ENCODE measurements at places on chromosomes 2 and 18. TPM values are rescaled to one million over a fixed set of nuclear protein-coding genes. Genes with fewer than 3 reads are reported as not detected.

Gene CIB4
- total RNA-seq = not detected

Gene FER1L5
- 0.14 TPM for total RNA-seq

Gene TMEM37
- total RNA-seq = 23.8 TPM

Gene UCN
- total RNA-seq = 2.8 TPM

Gene ANKRD62
- 0.12 TPM for total RNA-seq

Gene ARHGAP28
- 15.7 TPM for total RNA-seq

Gene CRYGC
- not detected for total RNA-seq

DNA sequence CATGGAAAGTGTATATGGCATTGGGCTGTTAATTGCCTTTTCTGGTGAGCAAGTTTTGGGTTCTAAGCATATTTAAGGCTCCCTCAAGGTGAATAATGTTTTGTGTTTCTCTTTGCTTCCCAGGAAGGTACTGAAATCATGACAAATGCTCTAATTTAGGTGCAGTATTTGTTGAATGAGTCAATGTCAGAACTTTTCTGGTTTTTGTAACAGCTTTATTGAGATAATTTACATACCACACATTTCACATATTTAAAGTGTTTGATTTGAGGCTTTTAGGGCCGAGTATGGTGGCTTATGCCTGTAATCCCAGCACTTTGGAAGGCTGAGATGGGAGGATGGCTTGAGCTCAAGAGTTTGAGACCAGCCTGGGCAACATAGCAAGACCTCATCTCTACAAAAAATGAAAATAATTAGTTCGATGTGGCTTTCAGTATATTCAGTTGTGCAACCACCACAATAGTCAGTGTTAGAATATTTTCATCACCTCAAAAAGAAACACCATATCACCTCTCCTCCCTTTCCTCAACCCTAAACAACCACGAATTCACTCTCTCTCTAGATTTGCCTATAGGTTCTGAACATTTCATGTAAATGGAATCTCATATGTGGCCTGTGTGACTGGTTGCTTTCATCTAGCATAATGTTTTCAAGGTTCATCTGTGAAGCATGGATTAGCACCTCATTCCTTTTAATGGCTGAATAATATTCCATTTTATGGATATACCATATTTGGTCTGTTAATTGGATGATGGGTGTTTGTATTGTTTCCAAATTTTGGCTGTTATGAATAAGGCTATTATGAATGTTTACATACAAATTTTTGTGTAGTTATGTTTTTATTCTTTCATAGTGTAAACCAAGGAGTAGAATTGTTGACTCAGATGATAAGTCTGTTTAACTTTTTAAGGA is 54.9 kb downstream of the MGAT5 start:
- DNase-seq = no peak

DNA sequence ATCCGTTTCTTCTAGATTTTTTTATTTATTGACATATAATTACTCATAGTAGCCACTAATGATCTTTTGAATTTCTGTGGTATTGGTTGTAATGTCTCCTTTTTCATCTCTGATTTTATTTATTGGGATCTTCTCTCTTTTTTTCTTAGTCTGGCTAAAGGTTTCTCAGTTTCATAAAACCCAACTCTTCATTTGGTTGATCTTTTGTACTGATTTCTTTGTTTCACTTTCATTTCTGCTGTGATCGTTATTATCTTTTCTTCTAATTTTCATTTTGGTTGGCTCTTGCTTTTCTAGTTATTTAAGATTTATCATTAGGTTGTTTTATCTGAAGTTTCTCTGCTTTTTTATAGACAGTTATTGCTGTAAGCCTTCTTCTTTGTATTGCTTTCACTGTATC is 463.6 kb upstream of the CRIM1 start:
- DNase-seq = no peak

DNA sequence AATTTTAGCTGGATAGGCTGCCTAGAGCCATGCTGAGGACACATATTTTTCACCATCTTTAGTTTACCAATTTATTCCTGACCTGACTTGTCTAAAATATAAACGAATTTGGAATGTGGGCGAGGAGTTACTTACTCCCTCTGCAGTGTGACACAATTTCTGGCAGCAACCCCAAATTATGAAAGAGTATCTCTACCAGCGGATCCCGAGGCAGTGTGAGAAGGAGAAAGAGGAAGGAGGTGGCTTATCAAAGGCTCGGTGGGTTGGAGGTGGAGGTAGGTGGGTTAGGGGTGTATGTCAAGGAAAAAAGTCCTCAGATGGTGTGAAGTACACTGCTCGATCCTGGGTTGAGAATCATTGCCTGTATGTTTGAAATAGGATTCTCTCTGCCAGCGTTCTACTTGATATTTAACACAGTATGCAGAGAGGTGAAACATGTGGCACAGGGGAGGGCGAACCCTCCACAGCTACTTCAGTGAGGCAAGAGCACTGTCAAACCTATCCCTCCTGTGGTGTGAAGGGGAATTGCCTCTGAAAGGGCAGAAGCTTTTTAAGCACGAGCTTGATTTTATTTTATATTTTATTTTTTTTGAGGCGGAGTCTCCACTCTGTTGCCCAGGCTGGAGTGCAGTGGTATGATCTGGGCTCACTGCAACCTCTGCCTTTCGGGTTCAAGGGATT is 76.0 kb downstream of the RFTN2 start:
- no peak for DNase-seq

DNA sequence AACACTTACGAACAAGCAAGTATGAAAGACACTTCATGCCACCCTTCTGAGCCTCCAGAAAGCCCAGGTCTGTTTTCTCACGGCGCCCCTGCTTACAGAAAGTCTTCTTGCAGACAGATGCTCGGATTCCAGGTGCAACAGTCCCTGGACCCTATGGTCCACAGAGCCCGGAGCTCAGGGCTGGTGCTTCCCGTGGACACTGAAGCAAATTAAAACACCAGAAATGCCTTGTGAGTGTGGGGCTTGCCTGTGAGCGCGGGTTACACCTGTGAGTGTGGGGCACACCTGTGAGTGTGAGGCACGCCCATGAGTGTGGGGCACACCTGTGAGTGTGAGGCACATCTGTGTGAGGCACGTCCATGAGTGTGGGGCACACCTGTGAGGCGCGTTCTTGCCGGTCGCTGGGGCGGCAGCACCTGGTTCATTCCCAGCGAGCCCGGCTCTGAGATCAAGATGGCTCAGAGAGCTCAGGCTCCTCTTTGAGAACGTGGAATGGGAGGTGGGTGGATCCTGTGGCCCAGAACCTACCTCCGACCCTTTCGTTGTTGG is 205.2 kb upstream of the TPO start:
- no peak for DNase-seq

DNA sequence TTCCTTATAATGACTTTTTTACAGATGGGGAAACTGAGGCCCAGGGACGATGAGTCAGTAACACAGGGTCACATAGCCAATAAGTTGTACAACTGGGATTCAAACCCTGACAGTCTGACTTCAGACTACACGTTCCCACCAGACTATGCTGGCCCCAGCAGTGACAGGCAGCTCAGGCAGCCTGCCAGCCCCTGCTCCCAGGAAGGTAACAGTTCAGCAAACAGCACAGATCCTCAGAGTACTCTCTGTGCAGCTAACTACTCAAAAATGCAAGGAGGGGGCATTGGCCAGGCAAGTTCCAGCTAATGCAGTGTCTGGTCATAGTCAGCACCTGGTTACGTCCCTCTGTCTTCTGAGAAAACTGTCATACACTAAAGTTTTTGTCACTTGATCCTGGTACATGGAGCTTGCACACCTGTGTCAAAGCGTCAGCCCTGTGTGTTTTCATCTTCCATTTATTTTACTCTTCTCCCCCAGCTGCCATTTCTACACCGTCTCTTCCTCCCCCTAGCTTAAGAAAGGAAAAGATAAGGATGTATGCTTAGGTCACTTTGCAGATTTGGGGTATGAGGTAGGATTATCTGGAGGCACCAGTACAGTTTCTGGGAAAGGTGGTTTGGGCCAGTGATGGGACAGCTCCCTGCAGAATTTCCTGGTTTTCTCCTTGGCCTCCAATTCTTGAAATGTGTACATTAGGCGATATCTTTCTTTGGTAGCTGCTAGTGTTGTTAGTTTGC is 4.5 kb downstream of the SMARCAL1 start:
- DNase-seq = no peak

GRCh38 chr2:62114564-62114963 is 81.4 kb upstream of the B3GNT2 start:
- DNase-seq = no peak

DNA sequence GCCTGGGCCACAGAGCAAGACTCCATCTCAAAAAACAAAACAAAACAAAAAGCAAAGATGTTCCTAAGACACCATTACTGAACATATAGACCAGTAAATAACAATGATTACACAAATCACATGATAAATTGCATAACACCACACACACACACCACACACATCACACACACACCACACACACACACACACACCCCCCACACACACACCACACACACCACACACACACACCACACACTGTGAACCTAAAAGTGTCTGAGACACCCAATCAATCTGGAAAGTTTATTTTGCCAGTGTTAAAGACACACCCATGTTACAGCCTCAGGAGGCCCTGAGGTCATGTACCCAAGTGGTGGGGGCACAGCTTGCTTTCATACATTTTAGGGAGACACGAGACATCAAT is 62.6 kb upstream of the ASAP2 start:
- no peak for DNase-seq

DNA sequence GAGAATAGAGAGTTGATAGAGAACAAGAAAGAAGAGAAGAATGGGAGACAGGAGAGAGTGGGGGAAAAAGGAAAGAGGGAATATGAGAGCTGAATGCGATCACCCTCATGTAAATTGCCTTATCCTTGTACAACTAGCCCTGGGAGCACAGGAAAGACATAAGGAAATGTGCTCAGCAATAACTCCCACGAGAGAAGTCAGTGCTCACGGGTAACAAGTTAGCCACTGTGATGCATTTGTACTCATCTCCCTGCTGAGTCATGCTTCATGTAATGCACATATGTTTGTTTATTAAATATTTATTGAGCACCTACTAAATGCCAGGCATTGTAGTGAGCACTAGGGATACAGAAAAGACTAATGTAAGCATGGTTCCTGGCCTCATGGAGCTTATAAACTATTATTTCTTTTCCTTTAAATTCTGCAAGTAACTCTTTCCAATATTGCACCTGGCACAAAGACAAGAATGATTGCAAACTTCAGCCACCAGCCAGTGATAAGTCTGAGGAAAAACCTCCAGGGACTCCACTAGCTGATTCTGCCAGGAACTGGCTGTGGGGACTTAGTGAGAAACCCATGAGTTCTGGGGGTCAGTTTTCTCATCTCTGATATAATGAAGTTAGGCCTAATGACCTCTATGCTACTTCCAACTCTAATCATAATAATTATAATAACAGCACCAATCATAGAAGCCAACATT is 124.1 kb downstream of the LNPK start:
- DNase-seq = no peak

- peak; percentile 48 for DNase-seq
Observed at GRCh38 chr2:46850742-46851141, 64.9 kb downstream of the MCFD2 start.

DNA sequence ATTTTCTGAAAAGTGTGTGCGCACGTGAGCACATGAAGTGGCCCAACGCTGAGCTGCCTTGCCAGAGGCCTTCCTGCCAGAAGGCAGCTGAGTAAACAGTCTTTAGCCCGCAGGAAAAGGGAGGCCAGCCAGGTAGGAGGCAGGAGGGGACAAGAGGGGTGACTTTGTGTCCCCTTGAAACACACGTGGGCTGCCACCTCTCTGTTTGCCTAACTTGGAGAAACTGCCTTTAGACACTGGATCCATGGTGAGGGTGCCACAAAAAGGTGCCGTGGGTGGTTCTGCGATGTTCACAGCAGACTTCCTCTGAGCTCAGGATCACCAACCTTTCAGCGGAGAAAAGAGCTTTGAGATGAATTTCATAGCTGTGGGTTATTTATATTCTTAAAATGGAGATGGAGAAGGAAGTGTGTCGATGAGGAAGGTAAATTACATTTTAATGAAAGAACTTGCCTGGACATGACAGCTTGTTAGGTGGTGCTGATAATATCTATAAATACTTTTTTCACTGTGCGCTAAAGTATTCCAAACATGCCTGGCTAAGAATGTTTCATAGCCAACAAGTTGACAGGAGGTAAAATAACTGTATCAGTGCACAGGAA is 36.6 kb upstream of the ASB1 start:
- peak; percentile 84 for DNase-seq

DNA sequence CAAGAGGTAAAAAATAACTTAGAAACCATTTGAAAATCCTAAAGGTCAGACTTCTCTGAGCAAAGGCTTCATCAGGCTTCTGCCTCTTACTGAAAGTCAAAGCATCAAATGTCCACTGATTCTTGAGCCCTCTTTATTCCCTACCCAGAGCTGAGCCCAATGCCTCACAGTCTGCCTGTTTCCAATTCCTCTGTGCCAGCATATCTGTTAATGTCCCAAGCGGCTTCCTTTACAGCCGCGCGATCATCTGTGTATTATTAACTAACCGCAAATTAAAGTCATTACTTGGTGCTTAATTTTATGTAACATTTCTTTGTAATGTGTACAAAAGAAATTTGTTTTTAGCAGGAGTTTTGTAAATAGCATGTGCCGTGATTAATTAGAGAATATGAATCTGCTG is 418.8 kb upstream of the HNRNPA3 start:
- no peak for DNase-seq

- DNase-seq = no peak
Observed at GRCh38 chr2:10770956-10771750, 41.4 kb downstream of the PDIA6 start.

DNA sequence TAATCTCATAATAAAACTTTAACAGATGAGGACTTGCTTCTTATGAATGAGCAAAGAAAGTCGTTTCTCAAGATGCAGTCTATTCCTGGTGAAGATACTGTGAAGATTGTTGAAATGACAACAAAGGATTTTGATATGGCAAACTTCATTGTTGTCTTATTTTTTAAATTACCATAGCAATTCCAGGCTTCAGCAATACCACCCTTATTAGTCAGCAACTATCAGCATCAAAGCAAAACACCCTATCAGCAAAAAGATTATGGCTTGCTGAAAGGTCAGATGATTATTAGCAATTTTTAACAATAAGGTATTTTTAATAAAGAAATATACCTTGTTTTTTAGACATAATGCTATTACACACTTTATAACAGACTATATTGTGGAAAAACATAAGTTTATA is 88.3 kb downstream of the COL5A2 start:
- no peak for DNase-seq

DNA sequence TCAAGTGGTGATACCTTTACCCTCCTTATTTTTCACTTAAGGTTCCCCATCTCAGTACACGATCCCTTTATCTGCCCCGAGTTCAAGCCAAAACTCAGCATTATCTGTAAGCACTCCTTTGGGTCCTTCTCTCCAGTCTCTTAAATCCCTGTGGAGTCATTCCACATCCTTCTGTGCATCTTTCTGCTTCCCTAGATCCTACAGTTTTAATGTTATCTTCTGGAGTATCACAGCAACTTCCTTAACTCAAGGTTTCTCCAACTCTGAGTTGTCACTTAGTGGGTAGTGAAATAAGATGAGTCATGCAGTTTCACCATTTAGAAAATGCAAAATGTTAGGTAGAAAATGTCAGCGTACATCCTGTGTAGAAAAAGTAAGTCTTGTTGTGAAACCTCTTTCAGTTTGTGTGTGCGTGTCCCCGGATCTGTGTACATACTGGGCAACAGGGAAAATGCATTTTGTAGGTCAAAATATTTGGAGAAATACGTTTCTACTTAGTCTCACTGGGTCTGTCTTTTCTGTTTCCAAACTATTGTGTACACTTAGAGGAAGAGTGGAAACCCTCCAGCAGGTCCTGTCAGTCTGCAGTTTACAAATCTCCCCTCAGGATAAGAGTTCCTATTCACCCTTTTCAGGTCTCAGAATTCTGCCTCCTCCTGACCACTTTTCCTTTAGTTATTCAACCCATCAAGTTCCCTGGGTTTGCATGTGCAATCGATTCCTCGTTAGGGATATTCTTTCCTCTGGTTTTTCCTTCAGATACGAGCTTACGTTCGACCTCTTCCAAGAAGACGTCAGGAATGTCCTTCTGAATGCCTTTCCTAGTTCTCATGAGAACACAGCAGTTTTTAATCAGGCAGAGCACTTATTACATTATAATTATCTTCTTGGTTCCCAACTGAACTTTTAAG is 154.8 kb downstream of the TGIF1 start:
- no peak for DNase-seq
